ENCODE measurements at places on chromosomes 13 and 19. TPM values are rescaled to one million over a fixed set of nuclear protein-coding genes. Genes with fewer than 3 reads are reported as not detected.

Gene ZNF260
- total RNA-seq = 11.2 TPM

Gene CCDC8
- total RNA-seq = not detected

Gene TEX29
- total RNA-seq = not detected

Gene SIGLEC14
- total RNA-seq = 0.08 TPM

Gene FKRP
- total RNA-seq = 19.7 TPM

Measured in A549 treated with dexamethasone at 1 μM for 4 hours (cell line).